ENCODE measurements at places on chromosomes 3 and 15. TPM values are rescaled to one million over a fixed set of nuclear protein-coding genes. Genes with fewer than 3 reads are reported as not detected.

BFSP2 gene
- not detected for polyA plus RNA-seq

FRG2C gene
- not detected for polyA plus RNA-seq

OSTN gene
- polyA plus RNA-seq, result not detected

PIGBOS1 gene
- 9.2 TPM for polyA plus RNA-seq

RYR3 gene
- polyA plus RNA-seq, result 1.0 TPM

CATSPER2 gene
- polyA plus RNA-seq, result 2.1 TPM

GOLGA8R gene
- polyA plus RNA-seq, result 0.79 TPM

SNX22 gene
- 0.72 TPM for polyA plus RNA-seq

LMAN1L gene
- polyA plus RNA-seq, result 0.61 TPM

GOLGA8T gene
- polyA plus RNA-seq, result not detected

BMF gene
- 1.2 TPM for polyA plus RNA-seq

CIDEC gene
- 0.18 TPM for polyA plus RNA-seq

TEX55 gene
- polyA plus RNA-seq, result not detected

NTRK3 gene
- polyA plus RNA-seq, result 0.61 TPM

A4GNT gene
- not detected for polyA plus RNA-seq

KIF23 gene
- 8.1 TPM for polyA plus RNA-seq

ATP8B4 gene
- polyA plus RNA-seq, result 0.84 TPM

NDN gene
- polyA plus RNA-seq, result 15.8 TPM

SERINC4 gene
- 0.24 TPM for polyA plus RNA-seq

UROC1 gene
- polyA plus RNA-seq, result not detected

MINAR1 gene
- polyA plus RNA-seq, result 0.11 TPM

RTP1 gene
- 0.01 TPM for polyA plus RNA-seq

IL17RC gene
- polyA plus RNA-seq, result 37.0 TPM

CASR gene
- polyA plus RNA-seq, result not detected

KPNA4 gene
- polyA plus RNA-seq, result 13.7 TPM

C3orf70 gene
- 0.49 TPM for polyA plus RNA-seq

CDCP1 gene
- polyA plus RNA-seq, result 24.3 TPM

TNNC1 gene
- 2.0 TPM for polyA plus RNA-seq

DNAH12 gene
- 0.24 TPM for polyA plus RNA-seq

SYNPR gene
- not detected for polyA plus RNA-seq

OIP5 gene
- 3.1 TPM for polyA plus RNA-seq

EFL1 gene
- polyA plus RNA-seq, result 2.6 TPM

KY gene
- polyA plus RNA-seq, result 0.08 TPM

WDR93 gene
- polyA plus RNA-seq, result not detected

TGM4 gene
- polyA plus RNA-seq, result not detected

C2CD4A gene
- polyA plus RNA-seq, result 0.04 TPM

SLCO2A1 gene
- 6.2 TPM for polyA plus RNA-seq

CPLX3 gene
- 1.2 TPM for polyA plus RNA-seq

PLS1 gene
- polyA plus RNA-seq, result 5.9 TPM

SOX14 gene
- polyA plus RNA-seq, result not detected

EPHA6 gene
- 0.20 TPM for polyA plus RNA-seq

MGA gene
- 2.8 TPM for polyA plus RNA-seq

Measured in esophagus (tissue), 2 donors.